ENCODE measurements at places on chromosomes 1 and 21.

DNA sequence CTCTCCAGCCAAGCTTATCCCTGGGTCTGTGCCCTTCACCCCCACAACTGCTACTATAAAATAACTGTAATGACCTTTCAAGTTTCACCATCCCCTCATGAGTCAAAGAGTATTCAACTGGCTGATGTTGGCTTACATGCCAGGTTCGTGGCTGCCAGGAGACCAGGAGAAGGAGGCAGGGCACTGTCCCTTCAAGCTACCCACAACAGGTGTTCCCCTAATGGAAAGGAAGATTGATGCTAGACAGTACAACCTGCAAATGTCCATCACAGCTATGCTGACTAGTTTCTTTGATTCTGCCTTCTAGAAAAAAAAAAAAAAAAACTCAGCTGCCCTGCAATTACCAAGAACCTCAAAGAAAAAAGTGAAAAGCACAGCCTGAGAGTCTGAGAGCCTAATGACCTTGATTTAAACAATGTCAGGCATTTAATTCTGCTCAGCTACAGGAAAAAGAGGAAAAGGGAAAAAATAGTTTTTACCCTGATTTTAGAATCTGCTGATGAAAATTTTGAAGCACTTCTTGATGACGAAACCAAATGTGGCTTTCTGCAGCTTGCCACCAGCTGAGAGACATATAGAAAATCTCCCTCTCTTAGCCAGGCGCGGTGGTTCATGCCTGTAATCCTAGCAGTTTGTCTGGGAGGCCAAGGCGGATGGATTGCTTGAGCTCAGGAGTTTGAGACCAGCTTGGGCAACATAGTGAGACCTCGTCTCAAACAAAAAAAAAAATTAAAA, 82.7 kb upstream of the ROR1 start:
- DNase-seq: no peak

- DNase-seq: no peak
Observed at GRCh38 chr1:119080586-119080985, 59.9 kb downstream of the WARS2 start.

DNA sequence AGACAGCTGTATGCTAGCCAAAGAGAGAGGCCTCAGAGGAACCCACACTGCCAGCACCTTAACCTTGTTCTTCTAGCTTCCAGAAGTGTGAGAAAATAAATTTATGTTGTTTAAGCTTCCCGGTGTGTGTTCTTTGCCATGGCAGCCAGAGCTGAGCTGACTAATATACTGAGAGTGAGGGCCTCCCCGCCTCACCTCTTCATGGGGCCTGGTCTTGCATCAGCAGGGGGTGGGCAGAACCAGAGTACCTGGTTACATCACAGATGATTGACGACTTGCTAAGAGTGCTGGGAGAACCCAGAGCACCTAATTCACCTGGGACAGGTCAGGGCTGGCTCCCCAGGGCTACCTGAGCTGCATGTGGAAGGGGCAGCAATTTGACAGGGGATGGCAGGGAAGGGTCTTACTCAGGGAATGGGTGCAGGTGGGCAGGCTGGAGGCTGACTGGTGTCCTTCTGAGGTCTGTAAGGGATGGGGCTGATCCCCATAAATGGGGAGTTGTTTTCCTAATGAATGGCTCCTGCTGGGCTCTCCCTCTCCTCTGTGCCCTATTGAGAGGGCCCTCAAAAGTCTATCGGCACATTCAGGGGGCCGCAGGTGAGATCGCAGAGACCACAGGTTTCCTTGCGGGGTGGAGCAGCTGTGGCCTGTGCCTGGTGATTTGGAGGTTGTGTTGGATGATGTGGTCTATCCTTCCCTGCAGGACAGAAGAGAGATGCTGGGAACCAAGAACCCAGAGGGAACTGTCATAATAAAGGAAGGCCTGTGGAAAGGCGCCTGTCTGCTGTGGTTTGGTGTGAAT, 60.6 kb upstream of the ETV3 start:
- no peak for DNase-seq

DNA sequence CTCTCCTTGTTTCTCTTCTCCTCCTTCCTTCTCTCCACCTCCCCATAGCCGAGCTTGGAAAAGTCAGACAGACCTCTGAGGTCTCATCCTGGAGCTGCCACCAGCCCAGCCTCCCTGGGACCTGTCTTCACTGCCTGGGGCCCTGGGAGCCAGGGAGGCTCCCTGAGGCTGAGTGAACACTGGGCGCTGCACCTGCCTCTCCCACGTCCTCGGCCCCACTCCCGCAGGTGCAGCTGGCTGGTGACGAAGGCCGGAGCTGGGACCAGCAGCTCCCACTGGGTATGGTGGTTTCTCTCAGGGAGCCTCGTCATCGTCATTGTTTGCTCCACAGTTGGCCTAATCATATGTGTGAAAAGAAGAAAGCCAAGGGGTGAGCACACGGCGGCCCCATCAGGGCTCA, 5.3 kb downstream of the TNFRSF14 start:
- DNase-seq: no peak

GRCh38 chr1:226951286-226952117, 11.4 kb downstream of the COQ8A start:
- peak; percentile 45 for DNase-seq

DNA sequence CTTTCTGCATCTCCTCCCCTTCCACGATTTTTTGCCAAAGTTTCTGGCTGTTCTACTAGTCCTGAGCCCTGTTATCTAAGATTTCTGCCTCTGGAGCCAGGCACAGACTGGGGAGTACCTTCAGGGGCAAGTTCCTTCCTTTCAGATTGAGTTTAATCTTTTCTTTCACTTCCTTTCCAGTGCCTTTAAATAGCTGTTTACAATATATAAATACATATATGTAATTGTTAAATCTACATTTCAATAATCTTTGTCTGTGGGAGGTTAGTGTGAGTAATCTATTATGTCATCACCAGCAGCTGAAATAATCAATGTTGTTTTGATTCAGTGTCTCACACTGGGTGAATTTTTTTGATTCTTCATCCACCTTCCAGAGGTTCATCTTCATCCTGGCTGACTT, 31.8 kb downstream of the DIPK1A start:
- no peak for DNase-seq

DNA sequence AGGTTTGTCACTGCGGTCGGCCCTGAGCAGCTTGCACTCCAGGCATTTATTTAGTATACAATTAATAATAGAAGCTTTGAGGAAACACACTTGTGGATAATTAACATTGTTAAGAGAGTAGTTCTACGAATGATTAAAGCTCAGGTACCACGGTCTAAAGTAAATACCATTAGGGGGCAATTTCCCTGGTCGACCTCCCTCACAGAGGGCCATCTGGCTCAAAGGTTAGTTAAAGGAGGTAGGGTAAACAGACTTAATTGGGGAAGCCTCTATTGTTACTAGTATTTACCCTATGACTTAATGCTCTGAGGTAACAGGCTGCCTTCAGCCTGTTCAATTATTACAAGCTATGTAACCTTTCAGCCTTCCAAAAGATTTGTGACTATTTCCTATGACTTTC, 122.3 kb upstream of the SLC44A3 start:
- DNase-seq: no peak

GRCh38 chr21:37224861-37225839, 42.0 kb downstream of the VPS26C start:
- peak; percentile 31 for DNase-seq

- no peak for DNase-seq
Observed at GRCh38 chr1:28646040-28646439, 2.4 kb upstream of the RNU11 start.

DNA sequence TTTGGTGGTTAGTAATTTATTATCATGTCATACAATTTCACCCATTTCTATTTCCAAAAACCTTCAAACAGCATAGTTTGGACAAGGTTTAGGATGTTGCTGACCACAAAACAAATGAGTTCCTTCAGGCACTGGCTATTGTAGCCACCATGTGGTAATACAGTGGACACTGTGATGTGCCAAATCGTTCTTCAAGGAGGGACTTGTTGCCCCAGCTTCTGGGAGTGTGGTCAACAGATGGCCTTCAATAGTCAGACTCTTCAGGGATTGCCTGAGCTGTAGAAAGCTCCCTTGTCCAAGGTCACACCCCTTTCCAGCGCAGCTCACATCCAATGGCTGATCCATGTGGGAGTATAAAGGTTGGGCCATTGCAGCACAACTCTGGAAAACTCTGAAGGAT, 2.6 kb downstream of the PDE4B start:
- no peak for DNase-seq

GRCh38 chr21:32957545-32957944, 68.2 kb upstream of the OLIG2 start:
- DNase-seq: no peak

DNA sequence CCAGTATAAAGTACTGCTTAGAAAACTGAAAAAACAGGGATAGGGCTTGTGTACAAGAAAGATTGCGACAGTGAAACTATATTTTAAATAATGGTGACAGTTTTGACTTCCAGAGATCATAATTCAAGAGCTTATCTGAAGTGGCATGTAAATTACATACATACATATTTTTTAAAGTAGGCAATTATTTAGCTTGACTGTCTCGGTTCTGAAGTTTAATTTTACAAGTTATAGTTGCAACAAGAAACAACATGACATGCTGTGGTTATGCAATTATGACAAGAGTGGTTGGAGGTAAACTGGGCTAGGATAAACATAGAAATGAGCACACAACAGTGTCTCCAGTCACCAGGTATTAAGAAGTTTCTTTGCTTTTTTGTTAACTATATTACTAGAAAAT, 4.1 kb downstream of the C1orf21 start:
- DNase-seq: no peak

GRCh38 chr1:205971082-205971481, 27.8 kb upstream of the SLC26A9 start:
- DNase-seq: no peak

DNA sequence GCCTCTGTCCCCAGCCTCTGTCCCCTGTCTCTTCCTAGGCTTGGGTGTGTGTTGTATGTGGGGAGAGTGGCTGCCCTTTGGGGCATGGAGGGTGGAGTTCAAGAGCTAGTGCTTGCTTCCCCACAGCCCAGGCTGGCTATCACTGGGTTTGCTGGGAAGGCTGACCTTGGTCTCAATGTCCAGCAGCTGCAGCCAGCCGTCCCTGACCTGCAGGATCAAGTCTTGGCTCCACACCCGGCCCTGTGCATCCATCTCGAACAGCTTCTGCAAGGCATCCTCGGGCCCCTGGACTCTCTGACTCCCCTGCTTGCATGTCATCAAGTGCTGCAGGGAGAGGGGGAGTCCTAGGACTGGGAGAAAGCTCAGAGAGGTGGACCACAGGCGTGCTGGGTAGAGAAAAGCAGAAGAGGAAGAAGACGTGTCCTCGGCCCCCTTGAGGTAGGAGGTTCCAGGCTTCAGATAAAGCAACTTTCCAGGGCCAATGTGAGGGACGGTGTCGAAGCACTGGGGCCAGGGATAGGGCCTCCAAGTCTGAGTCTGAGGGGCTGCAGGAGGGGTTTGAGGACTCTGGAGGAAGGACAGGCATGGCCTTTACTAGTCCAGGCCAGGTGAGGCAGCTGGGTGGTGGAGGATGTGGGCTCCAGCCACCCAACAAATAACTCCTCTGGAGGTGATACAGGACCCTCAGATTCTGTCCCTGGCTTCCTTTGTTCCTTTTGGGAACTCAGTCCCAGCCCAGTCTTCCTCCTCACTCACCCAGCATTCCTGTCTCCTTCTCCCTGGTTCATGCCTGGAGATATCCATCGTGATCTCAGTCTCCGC, 4.0 kb downstream of the EPS8L3 start:
- no peak for DNase-seq

DNA sequence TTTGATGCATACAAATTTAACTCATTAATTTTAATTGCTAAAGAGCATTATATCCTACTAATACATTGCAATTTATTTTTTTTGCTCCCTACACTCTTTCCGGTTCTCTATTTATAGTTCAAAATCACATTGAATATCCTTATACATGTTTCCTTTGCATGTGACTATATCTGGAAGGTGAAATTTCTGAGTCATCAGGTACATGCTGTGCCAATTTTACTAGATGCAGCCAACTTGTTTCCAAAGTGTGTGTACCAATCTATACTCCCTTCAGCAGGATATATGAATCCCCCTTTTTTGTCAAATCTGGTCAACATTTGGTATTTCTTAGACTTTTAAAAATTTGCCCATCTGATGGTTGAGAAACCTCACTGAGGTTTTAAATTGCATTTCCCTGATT, 602.9 kb upstream of the CAMK1G start:
- DNase-seq: no peak

DNA sequence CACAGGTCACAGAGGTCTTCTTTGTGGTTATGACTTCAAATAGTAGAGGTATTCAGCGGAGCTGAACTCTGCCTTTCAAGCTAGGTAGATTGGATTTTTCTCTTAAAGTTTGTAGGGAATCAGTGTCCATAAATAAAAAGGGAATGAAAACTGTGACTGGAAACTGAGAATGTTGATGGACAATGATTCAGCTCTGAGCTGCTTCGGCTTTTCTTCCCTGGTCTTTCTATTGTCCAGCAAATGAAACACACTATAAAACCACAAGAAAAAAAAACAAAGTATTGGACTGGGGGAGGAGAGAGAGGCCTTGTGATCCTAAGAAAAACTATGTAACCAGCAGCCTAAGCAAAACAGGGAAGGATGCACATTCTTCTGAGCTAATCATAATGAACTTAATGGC, 11.1 kb downstream of the TNNI3K start:
- DNase-seq: no peak

DNA sequence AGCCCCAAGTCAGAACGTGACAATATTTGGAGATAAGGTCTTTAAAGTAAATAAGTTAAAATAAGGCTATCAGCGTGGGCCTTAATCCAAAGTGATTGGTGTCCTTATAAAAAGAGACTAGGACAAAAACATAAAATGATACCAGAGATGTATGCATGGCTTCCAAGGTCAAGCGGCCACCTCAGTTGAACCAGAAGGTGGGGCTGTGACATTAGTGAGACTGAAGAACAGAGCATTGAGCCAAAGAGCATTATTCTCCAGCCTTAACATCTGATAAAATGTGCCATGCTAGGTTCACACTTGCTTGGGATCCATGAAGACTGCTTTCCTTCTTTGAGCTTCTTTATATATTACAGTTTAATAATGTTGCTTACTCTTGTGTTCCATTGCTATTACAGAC, 554.6 kb downstream of the PLA2G4A start:
- DNase-seq: no peak

GRCh38 chr1:12438349-12438924, 179.6 kb downstream of the DHRS3 start:
- no peak for DNase-seq

DNA sequence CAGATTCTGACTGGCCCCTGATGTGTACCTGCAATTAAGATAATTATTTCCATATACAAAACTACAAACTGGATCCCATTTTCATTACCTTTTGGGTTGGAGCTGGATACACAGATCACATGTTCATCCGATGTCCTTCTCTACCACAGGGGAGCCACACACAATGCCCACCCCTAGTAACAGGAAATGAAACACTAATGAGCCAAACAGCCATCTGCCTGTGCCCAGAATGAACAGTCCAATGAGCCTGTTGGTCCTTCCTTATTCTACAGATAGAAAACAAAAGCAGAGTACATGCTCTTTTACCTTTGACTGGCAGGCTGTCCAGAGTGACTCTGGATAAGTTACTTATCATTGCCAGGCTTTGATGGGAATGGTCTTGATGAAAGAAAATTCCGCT, 68.6 kb downstream of the SIPA1L2 start:
- DNase-seq: no peak

- DNase-seq: no peak
Observed at GRCh38 chr1:39648496-39648895, 9.1 kb upstream of the HEYL start.
